ENCODE measurements at places on chromosomes 5 and 9.

- DNase-seq: no peak
Observed at GRCh38 chr5:131221888-131222287, 42.0 kb upstream of the CDC42SE2 start.

DNA sequence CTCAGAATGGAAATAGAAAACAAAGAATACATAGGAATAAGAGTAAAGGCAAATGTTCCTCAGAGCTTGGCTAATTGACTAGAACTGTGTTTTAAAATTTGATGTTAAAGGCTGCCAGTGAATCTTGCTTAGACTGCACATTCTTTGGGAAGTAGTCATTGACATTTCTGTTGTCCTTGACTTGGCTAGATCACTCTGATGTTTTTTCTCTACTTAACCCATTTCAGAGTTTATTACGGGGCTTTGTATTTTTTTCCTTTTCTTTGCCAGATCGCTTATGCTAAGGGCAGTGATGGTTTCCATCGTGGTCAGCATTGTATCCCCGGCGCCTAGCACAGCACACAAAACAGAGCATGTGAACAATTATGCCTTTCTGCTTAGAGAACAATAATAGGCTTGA, 1126.7 kb upstream of the CDH9 start:
- no peak for DNase-seq

DNA sequence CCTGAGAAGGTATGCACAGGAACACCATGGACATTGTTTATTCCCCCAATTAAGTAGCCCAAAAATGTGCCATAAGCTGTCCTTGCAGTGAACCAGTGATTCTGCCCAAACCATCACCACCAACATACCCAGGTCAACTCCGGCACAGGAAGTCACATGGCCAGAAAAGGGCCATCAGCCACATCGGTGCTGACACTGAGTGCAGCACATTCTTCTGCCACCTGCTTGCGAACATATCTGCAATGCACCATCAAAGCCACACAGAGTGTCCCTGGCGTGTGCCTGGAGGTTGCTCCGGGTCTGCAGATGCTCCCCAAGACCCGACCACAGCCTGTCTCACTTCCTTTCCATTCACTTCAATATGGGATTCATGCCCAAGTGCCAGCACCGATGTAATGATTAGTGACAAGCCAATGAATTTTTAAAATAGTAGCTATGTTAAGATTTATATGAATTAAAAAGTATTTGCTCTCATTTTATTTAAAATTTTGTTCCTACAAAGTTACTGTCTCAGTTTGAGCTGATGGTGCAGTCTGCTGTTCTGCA, 37.6 kb downstream of the SYK start:
- no peak for DNase-seq

GRCh38 chr9:126406075-126406667, 79.5 kb downstream of the MVB12B start:
- no peak for DNase-seq

GRCh38 chr9:97747201-97747965, 50.2 kb upstream of the XPA start:
- peak; percentile 46 for DNase-seq

GRCh38 chr5:176379881-176380280, 8.5 kb downstream of the NOP16 start:
- no peak for DNase-seq

DNA sequence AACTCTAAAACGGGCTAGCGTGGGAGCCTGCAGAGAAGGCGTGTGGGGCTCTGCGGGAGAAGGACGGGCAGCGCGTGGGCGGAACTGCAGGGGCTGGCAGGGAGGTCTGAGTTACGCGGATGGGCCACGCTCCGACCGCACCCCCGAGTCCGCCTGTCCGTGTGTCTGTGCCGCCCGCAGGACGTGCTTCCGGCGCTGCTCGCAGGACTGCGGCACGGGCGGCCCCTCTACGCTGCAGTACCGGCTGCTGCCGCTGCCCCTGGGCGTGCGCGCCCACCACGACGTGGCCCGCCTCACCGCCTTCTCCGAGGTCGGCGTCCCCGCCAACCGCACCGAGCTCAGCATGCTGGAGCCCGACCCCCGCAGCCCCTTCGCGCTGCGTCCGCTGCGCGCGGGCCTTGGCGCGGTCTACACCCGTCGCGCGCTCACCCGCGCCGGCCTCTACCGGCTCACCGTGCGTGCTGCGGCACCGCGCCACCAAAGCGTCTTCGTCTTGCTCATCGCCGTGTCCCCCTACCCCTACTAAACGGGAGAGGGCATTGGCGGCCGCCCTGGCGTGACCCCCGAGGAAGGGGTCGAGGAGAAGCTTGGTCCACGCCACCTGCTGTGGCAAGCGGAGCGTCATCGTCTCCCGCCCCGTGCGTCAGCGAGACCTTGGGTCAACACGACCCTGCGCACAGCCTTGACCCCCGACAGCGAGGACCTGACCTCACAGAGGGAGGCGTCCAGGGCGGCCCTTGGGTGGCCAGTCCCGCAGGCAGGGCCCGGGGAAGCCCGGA, 11.4 kb upstream of the ASS1 start:
- DNase-seq: peak; percentile 63

DNA sequence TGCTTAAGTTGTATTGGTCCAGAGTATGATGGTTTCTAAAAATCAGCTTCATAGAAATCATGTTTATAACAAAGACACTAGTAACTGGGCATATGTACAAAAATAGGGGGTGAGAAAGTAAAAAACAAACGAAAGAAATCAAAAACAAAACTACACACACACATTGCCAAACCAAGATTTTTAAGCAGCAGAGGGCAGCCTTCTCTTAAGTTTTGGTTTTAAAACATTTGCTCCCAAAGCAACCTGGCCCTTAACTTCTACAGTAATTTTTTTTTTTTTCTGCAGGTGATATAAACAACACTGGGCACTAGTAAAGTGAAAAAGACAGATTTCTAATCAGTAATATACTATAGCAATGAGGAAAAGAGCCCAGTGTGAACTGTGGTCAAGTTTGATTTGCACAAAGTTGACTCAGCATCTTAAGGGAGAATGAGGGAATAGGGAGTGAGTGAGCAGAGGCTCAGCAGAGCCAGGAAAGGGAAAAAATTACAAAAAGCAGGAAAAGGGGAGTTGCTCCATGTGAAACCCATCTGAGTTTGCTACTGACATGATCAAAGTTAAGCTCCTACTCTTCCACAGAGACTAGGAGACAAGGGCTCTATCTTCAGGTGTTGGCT, 13.4 kb upstream of the GAPT start:
- no peak for DNase-seq

- no peak for DNase-seq
Observed at GRCh38 chr9:136762221-136762691, 2.1 kb downstream of the LCN15 start.

DNA sequence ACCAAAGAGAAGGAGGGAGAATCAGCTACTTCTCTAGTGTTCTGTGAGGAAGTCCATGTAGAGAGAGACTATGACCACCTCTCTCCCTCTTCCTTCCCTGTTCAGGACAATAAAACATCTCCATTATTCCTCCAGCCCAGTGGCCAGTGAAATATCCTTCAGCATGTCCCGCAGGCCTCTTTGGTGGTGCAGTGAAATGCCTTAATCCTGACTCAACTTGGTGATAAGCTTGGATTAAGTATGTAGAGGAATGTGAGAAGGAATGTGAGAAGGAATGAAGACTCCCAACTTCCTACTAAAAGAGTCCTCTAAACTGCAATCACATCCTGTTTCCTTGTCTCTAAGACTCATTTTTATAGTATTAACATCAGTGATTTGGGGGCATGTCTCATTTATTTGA, 167.3 kb downstream of the TRPM3 start:
- DNase-seq: peak; percentile 70

- DNase-seq: no peak
Observed at GRCh38 chr5:157327771-157328170, 61.8 kb downstream of the CYFIP2 start.

GRCh38 chr5:93406971-93407401, 174.0 kb downstream of the NR2F1-AS1 start:
- no peak for DNase-seq

DNA sequence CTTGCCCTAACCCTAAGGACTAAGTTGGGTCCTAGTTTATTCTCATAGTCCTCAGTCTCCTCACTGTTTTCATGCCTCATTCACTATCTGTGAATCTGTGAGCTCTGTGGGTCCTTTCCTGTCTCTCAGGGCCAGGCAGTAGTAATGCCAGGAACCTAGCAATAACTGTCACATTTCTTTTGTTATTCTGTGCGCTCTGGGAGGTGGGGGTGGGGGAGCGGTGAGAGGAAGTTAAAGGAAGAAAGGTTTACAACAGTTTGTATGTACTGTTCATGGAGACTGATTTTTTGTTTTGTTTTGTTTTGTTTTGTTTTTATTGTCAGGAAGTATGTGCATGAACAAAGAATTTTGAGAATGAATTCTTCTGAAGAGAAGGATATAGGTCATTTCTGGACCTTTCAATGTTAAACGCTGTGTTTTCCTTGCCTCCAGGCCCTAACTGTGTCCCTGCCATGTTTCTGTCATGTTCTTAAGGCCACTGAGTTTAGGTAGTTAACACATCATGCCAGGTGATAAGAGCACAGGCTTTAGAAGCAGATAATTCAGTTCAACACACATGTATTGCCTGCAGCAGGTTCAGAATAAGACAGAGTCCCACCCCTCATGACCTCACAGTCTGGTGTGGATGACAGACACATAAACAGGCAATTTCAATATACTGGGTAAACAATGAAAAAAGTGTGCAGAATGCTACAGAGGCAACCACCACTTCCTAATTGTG, 13.3 kb upstream of the FEM1C start:
- DNase-seq: no peak

DNA sequence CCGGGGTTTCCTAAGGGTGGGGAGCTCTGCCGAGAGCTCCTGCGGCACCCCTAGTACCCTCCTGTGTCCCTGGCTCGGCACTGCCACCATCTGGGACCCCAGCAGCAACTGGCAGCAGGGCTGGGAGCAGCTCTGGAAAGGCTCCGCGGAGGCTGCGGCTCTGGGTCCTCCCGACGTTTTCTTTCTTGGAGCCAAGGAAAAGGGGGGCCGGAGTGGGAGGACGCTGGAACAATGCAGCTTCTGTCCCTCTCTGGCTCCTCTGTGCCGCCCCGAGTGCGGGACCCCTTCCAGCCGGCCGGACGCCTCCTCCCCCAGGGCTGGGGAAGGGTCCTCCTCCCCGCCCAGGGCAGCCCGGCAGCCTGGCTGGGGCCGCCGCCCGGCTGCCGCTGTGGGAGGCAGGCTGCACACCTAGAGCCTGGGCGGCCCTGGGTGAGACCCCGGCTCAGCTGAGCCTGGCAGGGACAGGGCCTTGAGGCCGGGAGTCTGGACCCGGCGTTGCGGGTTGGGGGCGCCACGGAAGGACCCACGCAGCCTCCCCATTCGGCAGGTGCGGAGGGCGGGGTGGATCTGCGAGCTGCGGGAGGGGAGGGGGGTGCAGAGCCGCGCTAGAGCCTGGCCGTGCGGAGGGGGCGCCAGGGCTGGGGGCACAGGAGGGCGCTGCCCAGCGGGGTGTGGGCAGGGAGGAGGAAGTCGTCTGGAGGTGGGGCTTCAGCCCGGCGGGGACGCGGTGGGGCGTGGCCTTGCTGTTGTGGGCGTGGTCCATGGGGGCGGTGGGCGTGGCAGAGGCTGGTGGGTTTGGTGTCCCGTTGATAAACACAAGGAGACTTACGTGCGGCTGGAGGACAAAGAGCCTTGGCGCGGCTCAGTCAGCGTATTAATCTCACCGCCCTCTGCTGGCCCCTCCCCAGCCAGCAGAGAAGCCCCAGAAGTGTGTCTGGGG, 15.1 kb downstream of the GPSM1 start:
- DNase-seq: peak; percentile 92

DNA sequence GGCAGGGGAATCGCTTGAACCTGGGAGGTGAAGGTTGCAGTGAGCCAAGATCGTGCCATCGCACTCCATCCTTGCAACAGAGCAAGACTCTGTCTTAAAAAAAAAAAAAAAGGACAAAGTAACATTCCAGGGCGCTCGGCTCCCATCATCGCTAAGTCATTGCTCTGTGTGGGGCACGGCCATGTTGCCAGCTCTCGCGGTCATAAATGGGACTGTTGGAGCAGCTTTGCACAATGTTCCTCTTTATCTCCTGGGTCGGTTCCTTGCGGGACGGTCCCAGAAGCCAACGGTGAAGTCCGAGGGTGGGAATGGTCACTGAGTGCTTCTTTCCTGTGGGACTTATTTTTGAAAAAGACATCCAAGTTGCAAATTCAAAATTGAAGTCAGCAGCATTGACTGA, 65.5 kb downstream of the HMCN2 start:
- no peak for DNase-seq

- no peak for DNase-seq
Observed at GRCh38 chr5:92401492-92401891, 1018.4 kb upstream of the ARRDC3 start.

- DNase-seq: no peak
Observed at GRCh38 chr5:109347252-109347888, 62.4 kb downstream of the PJA2 start.

GRCh38 chr5:14588758-14589543, 7.4 kb downstream of the OTULINL start:
- no peak for DNase-seq

DNA sequence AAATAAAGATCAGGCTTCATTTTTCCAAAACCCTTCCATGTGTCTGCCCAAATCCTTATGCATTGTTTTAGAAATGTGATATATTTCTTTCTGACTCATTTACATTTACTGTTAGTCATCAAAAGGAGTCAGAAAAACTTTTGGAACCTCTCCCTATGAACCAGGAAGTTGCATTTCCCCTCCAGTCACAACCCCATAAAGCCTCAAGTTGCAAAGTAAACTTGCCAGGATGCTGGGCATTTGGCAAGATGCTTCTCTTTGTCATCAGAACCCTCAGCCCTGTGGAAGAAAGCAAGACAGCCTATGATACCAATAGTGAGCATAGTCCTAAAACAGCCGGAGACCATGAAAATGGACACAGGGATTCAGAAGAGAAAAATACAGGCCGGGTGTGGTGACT, 84.2 kb downstream of the MUSK start:
- DNase-seq: peak; percentile 96

- no peak for DNase-seq
Observed at GRCh38 chr9:136086213-136086881, 8.7 kb downstream of the NACC2 start.

DNA sequence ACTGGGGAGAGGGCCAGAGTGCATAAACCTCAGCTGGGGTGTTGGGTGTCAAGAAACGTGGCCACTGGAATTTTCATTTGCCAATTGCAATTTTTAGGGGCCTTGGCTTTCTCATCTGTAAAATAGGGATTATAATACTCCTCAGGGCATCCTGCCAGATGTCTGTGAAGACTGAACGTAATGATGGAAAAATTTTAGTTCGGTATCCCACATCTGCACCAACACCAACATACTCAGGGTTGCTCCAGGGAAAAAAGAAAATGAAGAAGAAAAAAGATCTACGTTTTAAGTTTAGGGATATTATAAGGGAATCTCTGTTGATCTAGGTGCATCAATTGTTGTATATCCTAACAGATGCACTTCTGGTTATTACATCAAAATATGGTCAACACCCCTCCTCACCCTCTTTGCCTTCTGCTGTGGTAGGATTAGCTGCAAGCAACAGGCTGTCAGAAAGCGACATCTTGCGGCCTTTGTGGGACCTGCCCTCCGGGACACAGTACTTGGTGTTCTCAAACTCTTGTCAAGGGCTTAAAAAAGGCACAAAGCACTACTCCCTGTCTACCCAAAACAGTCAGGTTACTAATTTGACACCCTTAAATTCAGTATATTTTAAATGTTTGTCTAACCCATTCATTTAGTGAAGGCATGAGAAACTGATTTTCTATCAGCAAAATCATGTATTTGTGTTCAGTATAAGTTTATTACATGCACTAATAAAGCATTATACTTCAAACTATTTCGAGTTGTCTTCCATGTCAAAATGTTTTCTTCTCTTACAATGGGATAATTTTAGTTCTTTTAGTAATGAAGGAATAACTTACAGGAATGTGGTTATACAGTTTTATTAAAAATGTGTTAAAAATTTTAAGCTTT, 8.3 kb upstream of the TBC1D2 start:
- DNase-seq: peak; percentile 81

- DNase-seq: no peak
Observed at GRCh38 chr9:137647096-137647714, 28.4 kb downstream of the EHMT1 start.
